ENCODE measurements at places on chromosomes 16 and 17. TPM values are rescaled to one million over a fixed set of nuclear protein-coding genes. Genes with fewer than 3 reads are reported as not detected.

KCTD5 gene
- 19.4 TPM for total RNA-seq

AATK gene
- 6.4 TPM for total RNA-seq

SLFN5 gene
- total RNA-seq = 27.7 TPM

HSD17B2 gene
- 2.9 TPM for total RNA-seq

ITGB3 gene
- 6.1 TPM for total RNA-seq

KRTAP4-5 gene
- total RNA-seq = not detected

TMEM204 gene
- total RNA-seq = 33.1 TPM

KRTAP2-3 gene
- not detected for total RNA-seq

Measured in vagina (tissue), 2 donors.